ENCODE measurements at places on chromosomes 5 and 9. TPM values are rescaled to one million over a fixed set of nuclear protein-coding genes. Genes with fewer than 3 reads are reported as not detected.

GRCh38 chr5:3597167-3598007 is 1.8 kb downstream of the IRX1 start:
- DNase-seq: no peak

DNA sequence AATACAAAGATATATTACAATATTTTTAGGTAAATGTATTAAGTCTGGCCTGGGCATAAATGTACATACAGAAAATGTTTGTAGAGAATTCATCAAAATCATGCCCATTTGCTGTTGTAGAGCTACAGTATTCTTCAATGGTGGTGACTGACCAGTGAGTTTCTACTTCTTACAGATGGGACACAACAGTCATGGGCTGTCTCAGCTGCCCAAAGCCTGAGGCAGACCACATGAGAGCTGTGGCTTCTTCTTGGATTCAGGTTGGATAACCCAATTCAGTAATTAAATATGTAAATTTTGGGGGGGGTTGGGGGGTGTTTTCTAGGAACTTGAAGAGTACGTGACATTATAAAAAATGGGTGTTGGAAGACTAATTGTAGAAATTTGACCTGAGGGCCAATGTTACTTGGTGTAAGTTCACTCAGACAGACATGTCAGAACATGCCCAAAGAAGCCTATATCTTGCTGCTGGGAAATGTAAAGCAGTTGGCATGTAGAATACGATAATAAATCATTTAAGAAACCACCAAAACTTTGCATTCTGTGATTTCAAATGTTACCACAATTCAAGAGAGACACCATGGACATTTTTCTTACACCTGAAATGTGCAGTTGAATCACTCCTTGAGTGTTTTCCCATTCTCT is 17.9 kb downstream of the STARD4 start:
- peak; percentile 50 for DNase-seq

GRCh38 chr5:156361436-156362109 is 34.6 kb downstream of the SGCD start:
- DNase-seq: peak; percentile 47

DNA sequence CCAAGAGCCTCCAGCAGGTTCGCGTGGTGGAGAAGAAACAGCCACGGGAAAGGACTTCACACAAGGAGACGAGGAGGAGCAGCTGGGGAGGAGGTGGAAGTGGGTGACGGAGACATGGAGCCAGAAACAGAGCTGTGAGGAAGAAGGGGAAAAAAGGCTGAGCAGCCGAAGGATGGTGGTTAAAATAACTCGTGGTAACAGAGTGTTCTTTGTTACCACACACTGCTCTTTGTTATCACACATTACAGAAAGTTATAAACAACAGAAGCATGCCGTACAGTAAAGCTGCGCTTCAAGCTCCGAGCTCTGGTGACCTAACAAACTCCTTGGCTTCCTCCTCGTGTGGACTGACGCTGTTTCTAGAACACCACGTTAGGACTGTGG is 215.4 kb downstream of the GLIS3 start:
- DNase-seq: no peak

DNA sequence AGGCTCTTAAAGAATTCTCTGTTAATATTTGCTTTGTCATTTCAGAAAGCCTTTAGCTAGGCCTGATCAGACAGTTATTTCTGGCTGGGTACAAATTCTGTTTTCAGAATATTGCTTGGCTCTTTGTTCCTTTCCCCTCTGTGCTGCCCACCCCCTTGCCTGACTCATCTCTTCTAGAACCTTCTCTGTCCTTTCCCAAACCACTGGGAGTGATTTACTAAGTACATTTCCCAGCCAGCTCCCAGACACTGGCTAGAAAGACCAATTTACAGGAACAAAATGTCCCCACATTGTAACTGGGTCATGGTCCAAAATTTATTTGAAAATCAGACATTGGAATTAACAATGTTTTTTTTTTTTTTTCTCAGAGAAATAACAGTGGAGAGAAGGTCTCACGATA is 133.1 kb upstream of the MAP1B start:
- no peak for DNase-seq

DNA sequence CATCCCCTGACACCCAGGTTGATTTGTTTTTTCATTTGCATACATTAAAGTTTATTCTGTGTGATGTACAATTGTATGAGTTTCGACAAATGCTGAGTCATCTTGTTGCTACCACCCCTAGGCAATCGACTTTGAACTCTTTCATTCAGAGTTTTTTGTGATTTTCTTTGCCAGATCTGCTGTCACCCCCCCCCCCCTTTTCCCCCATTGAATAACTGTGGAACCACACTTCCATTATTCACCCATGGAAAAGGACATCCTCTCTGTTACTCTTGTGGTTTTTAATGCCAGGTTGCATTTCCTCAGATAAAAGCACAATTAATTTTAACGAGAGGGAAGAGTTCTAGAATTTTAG is 13.7 kb upstream of the FAM120AOS start:
- DNase-seq: no peak

- DNase-seq: no peak
Measured at GRCh38 chr5:135162661-135163265, 128.7 kb upstream of the PITX1 start.

DNA sequence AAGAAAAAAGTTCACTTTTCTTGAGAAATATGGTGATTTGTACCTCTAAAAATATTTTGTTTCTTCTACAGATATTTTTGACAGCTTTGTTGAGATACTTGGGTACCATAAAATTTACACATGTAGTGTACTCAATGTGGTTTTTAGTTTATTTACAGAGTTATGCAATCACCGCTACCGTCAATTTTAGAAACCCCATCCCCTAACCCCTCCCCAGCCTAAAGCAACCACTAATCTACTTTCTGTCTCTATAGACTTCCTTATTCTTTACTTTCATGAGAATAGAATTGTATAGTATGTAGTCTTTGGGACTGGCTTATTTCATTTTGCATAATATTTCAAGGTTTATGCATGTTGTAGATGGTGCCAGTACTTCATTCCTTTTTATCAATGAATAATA is 45.0 kb upstream of the TDRD7 start:
- DNase-seq: no peak

- no peak for DNase-seq
Measured at GRCh38 chr5:59146729-59147128, 563.9 kb downstream of the RAB3C start.

GRCh38 chr5:142998316-142999020 is 228.3 kb downstream of the ARHGAP26 start:
- DNase-seq: no peak

DNA sequence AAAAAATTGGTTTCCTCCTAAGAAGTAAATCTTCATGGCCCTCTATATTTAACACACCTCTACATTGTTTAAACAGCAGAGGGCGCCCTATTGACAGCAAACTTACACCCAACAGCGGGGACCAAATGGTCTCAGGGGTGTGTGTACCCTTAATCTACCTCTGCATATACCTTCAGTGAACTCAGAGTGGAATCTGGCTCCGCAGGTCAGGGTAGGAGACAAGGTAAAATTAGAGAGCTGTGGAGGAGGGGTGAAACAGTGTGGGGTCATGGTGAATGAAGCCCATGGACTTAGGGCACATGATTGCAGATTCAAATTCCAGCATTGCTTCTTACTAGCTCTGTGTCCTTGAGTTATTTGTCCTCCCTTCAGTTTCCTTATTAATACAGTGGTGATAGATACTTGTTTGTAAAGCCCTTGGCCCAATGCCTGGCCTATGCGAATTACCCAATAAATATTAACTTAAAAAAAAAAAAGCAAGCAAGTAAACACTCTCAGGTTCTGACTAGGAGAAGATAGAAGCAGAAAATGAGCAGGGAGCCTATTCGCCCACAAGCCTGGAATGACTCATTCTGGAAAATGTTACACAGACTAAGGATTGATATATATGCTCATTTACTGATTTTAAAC is 122.9 kb downstream of the CAVIN4 start:
- DNase-seq: no peak

GRCh38 chr9:122232796-122233306 is 4.1 kb upstream of the LHX6 start:
- DNase-seq: no peak

- no peak for DNase-seq
Measured at GRCh38 chr9:7861086-7861485, 61.5 kb upstream of the DMAC1 start.

DNA sequence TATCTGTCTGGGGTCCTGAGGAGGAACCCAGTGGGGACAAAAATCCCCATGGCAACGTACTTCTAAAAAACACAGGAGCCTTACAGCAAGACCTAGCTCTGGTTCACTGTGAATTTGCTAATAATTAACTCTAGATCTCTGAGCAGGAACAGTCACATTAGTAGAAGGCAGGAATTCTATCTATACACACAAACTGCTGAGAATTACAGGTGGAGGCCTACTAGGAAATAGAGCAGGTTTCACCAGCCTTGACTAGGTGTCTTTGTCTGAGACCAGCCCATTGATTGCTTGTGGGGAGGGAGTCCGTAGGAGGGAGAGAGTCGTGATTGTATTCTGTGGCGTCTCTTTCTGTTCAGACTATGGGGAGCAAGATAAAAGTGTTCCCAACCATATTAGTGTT is 44.8 kb downstream of the PRLR start:
- no peak for DNase-seq

DNA sequence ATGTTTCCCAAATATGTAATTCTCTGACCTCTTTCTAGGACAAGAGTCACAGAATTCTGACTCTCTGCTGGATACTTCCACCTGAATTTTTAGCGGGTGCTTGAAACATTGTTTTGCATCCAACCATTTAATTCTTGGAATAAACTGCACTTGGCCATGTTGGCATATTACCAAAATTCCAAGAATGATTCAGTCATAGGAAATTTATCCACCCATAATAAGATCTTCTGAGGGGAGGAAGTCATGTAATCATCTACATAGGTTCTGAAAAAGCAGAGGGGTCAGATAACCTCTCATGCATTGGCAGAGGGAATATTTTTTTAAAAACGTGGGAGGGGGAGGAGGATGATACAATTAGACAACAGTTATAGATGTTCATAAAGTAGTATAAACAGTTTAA is 156.9 kb downstream of the PAM start:
- DNase-seq: peak; percentile 37

GRCh38 chr9:134365791-134366222 is 39.6 kb downstream of the RXRA start:
- DNase-seq: peak; percentile 91

DNA sequence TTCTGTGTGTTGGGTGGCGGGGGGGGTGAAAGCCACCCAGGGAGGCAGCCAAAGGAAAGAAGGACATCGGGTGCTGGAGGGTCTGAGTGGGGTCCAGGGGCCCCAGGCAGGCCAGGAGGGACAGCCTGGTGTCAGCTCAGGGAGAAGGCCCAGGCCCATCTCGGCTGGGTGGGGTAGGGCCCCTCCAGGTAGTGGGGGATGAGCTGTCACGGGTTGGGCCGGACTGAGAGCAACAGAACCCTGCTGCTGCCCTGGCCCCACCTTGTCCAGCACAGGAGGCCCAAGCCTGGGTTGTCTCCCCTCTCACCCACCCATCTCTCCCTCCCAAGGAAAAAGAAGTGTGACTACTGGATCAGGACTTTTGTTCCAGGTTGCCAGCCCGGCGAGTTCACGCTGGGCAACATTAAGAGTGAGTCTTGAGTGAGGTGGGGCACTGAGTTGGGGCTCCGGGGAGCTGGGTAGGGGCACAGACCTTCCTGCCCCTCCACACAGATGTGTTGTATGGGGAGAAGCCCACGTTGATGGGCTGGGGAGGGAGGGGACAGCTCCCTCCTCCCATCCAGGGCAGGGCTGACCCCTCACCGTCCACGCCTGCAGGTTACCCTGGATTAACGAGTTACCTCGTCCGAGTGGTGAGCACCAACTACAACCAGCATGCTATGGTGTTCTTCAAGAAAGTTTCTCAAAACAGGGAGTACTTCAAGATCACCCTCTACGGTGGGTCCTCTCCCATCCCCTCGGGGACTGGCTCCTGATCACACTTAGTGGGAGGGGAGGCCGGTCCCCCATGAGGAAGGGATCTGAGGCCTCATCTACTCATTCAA is 2.3 kb downstream of the LCN2 start:
- DNase-seq: no peak

DNA sequence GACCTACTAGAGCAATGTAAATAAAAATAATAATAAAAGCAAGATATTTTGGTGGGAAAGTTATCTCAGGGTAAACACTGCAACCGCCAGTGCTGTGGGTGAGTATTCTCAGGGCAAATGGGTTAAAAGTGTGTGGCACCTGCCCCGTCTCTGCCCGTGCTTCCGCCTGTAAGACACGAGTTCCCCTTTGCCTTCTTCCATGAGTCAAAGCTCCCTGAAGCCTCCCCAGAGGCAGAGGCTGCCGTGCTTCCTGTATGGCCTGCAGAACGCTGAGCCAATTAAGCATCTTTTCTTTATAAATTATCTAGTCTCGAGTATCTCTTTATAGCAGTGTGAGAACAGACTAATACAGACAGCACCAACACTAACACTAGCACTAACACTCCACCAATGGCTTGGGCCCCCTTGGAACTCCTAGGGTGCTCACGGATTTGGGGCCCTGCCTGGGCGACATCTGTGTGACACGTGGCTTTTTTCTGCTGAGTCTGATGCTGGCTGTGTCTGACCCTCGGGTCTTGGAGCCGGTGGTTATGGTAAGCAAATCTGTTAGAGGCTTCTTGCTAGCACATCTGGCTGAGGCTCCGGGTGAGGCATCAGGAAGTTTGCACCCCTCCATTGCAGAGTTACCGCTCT is 10.6 kb downstream of the PLEKHG4B start:
- DNase-seq: no peak

GRCh38 chr5:82018462-82018861 is 46.6 kb downstream of the ATG10 start:
- DNase-seq: no peak

DNA sequence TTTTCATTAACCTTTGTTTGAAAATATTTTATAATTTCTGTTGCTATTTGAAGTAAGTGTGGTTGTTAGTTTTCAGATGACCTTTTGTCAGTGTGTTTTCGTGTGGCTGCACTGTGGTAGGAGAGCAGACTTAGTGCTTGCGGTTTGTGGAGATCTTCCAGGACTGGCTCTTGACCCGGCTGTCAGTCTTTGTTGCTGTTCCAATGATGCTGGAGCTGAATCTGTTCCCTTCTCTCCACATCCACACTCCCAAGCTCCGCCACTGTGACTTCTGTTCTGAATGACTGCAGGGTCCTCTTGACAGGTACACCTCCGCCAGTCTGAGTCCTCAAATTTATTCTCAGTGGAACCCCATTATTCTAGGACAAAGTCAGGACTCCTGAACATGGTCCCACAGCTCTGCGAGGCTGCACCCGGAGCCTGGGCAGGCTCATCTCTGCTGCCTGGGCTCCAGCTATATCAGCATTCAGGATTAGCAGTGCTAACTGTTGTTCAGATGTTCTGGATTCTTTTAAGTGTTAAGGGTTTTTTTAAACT is 126.0 kb downstream of the WNK2 start:
- no peak for DNase-seq

BRD9 gene
- 29.6 TPM for total RNA-seq

TXNDC8 gene
- 5.1 TPM for total RNA-seq

ROR2 gene
- total RNA-seq: 44.3 TPM

IL31RA gene
- 0.48 TPM for total RNA-seq

CERCAM gene
- 105 TPM for total RNA-seq

KIF20A gene
- 6.0 TPM for total RNA-seq

GPR151 gene
- total RNA-seq: 1.2 TPM

MYO10 gene
- 24.1 TPM for total RNA-seq

GGTA1 gene
- total RNA-seq: 12.0 TPM

PTGS1 gene
- 22.9 TPM for total RNA-seq

Measured in umbilical cord (tissue), 2 donors.